ENCODE measurements at places on chromosomes 13 and 19. TPM values are rescaled to one million over a fixed set of nuclear protein-coding genes. Genes with fewer than 3 reads are reported as not detected.

DNA sequence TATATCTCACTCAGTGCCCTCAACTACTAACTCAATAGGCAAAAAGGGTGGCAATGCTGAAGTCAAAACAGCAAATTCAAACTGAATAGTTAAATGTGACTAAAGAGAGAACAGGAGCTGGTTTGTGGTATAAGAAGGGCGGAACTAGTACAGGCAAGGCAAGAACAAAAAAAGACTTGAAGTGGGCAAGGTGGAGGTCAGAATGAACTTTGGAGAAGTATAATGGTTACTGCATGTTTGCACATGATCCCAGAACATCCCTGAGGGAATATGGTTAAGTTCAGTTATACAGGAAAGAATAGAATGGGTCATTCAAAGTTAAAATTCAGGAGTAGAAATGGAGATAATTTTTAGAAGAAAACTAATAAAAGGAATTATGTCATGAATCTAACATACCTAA, 85.5 kb downstream of the DIAPH3 start:
- H3K27ac ChIP-seq: no peak overlapping the region
- H3K36me3 ChIP-seq: peaks cover 12% of the 10 kb centered on the region
- no peak for DNase-seq
- H3K27me3 ChIP-seq: no peaks in the 10 kb centered on the region
- H3K4me3 ChIP-seq: no peak overlapping the region

- no peak overlapping the region for H3K4me3 ChIP-seq
- no peak overlapping the region for H3K27ac ChIP-seq
- no peaks in the 10 kb centered on the region for H3K27me3 ChIP-seq
- no peaks in the 10 kb centered on the region for H3K36me3 ChIP-seq
- H3K4me1 ChIP-seq: peaks cover 14% of the 10 kb centered on the region
These were observed 53.3 kb downstream of the STK24 start for GRCh38 chr13:98523455-98524102.

- no peak overlapping the region for H3K4me3 ChIP-seq
- H3K27ac ChIP-seq: no peak overlapping the region
- 0 out of 2 replicates have a peak, but pooled peaks cover 5% of the 10 kb centered on the region for H3K4me1 ChIP-seq
- no peak for DNase-seq
- H3K27me3 ChIP-seq: no peaks in the 10 kb centered on the region
These were observed 8.6 kb downstream of the KCNC3 start for GRCh38 chr19:50320596-50320995.

DNA sequence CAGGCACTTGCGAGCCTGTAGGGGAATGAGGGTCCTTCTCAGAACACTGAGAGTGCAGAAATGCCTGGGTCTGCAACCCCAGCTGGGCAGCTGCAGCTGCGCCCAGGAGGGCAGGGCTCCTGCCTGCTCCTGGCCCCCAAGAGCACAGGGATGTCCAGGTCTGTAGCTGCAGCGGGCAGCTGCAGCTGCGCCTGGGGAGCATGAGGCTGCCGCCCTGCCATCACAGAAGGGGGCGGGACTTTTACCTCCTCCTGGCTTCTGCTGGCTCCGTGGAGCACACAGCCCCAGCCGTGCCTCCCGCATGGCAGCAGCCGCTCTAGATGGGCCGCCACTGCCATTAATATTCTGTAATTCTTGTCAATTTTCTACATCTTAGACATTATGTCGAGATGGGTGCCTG, 17.8 kb downstream of the CPB2 start:
- no peak overlapping the region for H3K27ac ChIP-seq
- no peaks in the 10 kb centered on the region for H3K27me3 ChIP-seq
- H3K36me3 ChIP-seq: no peaks in the 10 kb centered on the region
- no peak for DNase-seq
- no peaks in the 10 kb centered on the region for H3K4me1 ChIP-seq

The ELAVL1 gene
- total RNA-seq: 79.6 TPM

The LYL1 gene
- not detected for total RNA-seq

GRCh38 chr13:114002009-114002544, 28.2 kb upstream of the C13orf46 start:
- H3K27ac ChIP-seq: no peak overlapping the region
- peaks cover 5% of the 10 kb centered on the region for H3K4me1 ChIP-seq
- no peak overlapping the region for H3K4me3 ChIP-seq
- no peaks in the 10 kb centered on the region for H3K27me3 ChIP-seq
- DNase-seq: no peak

- no peak for DNase-seq
- no peaks in the 10 kb centered on the region for H3K4me1 ChIP-seq
- peaks cover 8% of the 10 kb centered on the region for H3K36me3 ChIP-seq
- H3K4me3 ChIP-seq: no peak overlapping the region
- H3K27ac ChIP-seq: no peak overlapping the region
- no peaks in the 10 kb centered on the region for H3K27me3 ChIP-seq
These were observed 23.2 kb downstream of the PDS5B start for GRCh38 chr13:32609428-32609827.

DNA sequence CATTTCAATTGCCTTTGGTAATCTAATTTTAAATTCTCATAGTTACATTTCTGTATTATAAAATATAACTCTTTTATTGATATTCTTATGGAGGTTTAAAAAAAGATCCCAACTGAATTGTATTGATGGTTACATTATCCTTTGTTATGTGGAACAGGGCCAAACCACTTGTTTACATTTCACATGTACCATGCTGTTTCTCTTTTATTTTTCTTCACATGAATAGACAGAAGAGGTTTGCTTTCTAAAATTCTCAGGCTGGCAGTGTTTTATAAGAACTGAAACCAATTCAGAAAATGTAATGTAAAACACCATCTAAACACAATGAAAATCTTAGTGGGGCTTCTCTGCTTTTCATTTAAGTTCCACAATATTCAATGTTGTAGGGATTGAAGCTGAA, 122.5 kb downstream of the GPC5 start:
- no peaks in the 10 kb centered on the region for H3K27me3 ChIP-seq
- no peak overlapping the region for H3K4me3 ChIP-seq
- H3K4me1 ChIP-seq: peaks cover 3% of the 10 kb centered on the region
- DNase-seq: peak; percentile 22
- H3K36me3 ChIP-seq: no peaks in the 10 kb centered on the region

DNA sequence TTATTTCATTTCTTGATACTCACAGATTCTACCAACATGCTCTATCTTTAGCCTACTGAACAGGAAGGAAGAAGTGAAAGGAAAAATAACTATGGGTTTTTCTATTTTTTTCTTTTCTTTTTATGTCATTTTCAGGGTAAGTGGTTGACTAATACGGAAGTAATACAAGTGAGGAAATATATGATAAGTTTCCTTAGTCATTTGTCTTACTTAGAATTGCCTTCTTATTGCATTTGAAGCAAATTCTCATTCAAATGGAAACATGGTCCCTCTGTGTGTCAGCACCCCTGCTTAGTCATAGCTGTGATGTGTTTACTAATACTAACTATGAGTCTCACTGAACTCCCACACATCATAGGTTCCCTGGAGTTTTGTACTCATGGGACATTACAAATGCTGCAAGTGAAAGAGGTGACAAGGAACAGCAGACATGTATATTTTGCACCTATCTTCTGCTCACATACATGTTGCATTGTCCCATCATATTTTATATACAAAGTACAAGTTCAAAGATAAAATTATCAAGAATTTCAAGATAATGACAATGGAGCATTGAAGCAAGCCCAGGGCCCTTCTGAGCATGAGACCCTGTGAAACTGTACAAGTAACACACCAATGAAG, 60.1 kb downstream of the DCT start:
- no peak overlapping the region for H3K4me3 ChIP-seq
- no peak overlapping the region for H3K27ac ChIP-seq
- H3K27me3 ChIP-seq: no peaks in the 10 kb centered on the region
- peaks cover 6% of the 10 kb centered on the region for H3K4me1 ChIP-seq
- no peak for DNase-seq
- H3K36me3 ChIP-seq: no peaks in the 10 kb centered on the region

- no peaks in the 10 kb centered on the region for H3K4me1 ChIP-seq
- no peak for DNase-seq
- H3K27ac ChIP-seq: no peak overlapping the region
- no peaks in the 10 kb centered on the region for H3K27me3 ChIP-seq
- no peaks in the 10 kb centered on the region for H3K36me3 ChIP-seq
These were observed 69.1 kb downstream of the FNDC3A start for GRCh38 chr13:49044836-49045235.

DNA sequence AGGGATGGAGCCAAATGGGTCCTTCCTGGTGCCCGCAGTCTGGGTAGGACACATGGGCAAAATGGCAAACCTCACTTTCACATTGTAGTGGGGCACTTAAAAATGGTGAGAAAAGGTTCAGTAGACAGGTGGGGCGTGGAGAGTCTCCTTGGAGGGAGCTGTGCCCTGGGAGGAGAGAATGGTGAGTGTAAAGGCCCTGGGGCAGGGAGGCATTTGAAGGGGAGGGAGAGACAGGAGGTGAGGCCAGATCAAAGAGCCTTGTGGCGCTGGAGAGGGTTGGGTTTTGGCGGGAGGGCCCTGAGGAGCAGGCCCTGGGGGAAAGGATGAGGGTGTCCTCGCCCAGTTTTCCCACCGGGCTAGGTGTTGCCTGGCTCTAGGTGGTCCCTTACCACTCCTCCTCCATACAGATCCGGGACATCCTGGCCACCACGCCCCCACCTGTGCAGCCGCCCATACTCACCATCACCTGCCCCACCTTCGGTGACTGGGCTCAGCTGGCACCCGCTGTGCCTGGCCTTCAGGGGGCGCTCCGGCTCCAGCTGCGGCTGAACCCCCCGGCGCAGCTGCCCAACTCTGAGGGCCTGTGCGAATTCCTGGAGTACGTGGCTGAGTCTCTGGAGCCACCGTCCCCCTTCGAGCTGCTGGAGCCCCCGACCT, 6.3 kb downstream of the MAP1S start:
- no peak overlapping the region for H3K27ac ChIP-seq
- H3K4me1 ChIP-seq: peaks cover 3% of the 10 kb centered on the region
- H3K4me3 ChIP-seq: no peak overlapping the region
- peaks cover 61% of the 10 kb centered on the region for H3K36me3 ChIP-seq
- no peaks in the 10 kb centered on the region for H3K27me3 ChIP-seq

The ATP1A3 gene
- total RNA-seq: 12.1 TPM

DNA sequence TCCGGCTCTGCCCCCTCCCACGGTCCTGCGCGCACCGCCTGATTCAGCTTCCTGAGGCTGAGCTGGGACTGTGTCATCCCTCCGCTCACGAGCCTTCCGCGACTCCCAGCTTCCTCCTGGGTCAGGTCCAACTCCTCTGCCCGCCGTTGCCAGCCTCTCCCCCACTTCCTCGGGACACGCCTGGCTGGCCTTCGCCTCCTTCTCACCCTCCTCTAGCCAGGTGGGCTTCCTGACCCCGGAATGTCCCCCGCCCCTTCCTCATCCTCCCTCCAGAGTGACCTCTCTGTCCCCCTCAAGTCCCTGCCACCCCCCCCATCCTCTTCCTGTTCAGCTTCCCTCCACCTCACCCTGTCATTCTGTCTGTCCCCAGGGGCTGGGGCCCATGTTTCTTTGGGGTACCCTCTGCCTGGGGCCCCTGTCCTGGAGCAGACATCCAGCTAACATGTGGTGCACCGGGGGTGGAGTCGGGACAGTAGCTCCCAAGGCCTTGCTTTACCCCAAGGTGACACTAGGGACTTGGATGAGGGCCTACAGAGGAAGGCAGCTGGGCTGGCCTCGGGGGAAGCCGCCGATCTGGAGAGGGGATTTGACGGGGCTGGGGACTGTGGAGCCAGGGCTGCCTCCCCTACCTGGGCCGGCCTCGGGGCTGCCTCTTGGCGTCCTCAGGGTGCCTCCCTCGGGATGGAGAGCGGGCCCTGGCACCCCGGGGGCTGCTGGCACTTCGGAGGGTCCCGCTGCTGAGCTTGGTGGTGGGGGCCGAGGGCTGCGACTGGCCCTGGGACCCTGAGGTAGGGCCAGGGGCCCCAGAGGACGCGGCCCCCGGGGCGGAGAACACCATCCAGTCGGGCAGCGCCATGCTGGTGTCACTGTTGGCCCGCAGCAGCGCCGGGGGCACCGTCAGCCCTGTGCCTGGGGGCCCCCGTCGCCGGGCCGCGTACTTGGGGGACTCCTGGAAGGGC, 16.5 kb downstream of the SHANK1 start:
- H3K36me3 ChIP-seq: no peaks in the 10 kb centered on the region
- H3K27me3 ChIP-seq: no peaks in the 10 kb centered on the region
- no peak overlapping the region for H3K4me3 ChIP-seq
- no peaks in the 10 kb centered on the region for H3K4me1 ChIP-seq

DNA sequence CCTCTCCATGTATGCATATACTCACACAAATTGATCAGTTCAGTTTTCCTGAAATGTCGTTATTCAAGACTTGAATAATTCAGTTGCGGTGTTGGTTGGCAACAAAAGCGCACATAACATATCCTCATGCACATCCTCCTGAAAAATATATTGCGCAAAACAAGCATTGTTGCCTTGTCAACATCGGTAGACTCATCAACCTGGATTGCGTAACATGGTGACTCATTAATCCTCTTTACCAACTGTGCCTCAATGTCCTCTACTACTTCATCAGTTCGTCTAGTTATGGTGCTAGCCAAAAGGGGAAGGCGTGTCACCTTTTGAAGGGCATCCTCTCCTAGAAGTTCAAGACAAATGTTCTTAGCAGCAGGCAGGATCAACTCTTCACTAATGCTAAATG, 357.7 kb downstream of the LMO7 start:
- no peak for DNase-seq
- H3K27me3 ChIP-seq: no peaks in the 10 kb centered on the region
- H3K4me3 ChIP-seq: no peak overlapping the region

DNA sequence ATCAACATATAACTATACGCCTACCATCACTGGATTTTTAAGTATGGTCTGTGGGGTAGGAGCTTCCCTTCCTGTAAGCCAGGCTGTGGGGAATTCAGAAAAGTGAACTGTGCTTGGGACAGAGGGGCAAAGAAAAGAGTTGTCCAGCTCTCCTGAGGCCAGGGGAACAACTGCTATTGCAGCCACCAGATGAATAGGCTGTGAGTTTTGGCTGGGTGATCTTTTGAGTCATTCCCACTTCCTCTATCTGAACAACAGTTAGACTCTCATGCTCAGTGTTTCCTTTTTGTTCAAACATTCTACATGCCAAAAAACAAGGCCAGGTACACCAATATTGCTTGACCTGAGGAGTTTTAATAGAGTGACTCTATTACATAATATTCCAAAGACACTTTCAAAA, 426.2 kb upstream of the DACH1 start:
- H3K27me3 ChIP-seq: no peaks in the 10 kb centered on the region
- peaks cover 17% of the 10 kb centered on the region for H3K4me1 ChIP-seq

The FFAR2 gene
- total RNA-seq: not detected

DNA sequence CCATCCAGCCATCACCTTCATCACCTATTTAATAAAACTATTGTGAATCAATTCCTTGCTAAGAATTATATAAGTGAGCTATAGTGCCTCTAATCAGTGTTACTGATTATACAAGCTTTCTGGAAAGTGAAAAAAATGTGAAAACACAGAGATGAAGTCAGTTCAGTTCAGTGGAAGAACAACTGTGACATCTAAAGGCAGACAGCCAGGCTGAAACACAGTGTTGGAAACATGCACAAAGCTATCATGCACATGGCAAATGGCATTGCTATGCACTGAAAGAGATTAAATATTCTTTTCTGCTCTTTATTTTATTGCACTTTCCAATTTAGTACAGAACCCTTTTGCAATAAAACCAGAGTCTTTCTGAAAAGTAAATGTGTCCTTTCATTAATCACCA, 294.0 kb downstream of the RBM26 start:
- H3K4me1 ChIP-seq: peaks cover 9% of the 10 kb centered on the region
- no peak overlapping the region for H3K4me3 ChIP-seq
- DNase-seq: no peak

The TEX29 gene
- not detected for total RNA-seq

The PALM3 gene
- total RNA-seq: 0.99 TPM

GRCh38 chr13:102597029-102597961, 509 bp downstream of the TPP2 start:
- peak overlapping the region; percentile 83 for H3K4me3 ChIP-seq
- no peaks in the 10 kb centered on the region for H3K27me3 ChIP-seq
- H3K27ac ChIP-seq: peak overlapping the region; percentile 87
- peak; percentile 21 for DNase-seq
- H3K36me3 ChIP-seq: 0 out of 2 replicates have a peak, but pooled peaks cover 2% of the 10 kb centered on the region
